Fibroblast of the aortic adventitia (primary cell): ENCODE measurements at places on chromosomes 13 and 19.

DNA sequence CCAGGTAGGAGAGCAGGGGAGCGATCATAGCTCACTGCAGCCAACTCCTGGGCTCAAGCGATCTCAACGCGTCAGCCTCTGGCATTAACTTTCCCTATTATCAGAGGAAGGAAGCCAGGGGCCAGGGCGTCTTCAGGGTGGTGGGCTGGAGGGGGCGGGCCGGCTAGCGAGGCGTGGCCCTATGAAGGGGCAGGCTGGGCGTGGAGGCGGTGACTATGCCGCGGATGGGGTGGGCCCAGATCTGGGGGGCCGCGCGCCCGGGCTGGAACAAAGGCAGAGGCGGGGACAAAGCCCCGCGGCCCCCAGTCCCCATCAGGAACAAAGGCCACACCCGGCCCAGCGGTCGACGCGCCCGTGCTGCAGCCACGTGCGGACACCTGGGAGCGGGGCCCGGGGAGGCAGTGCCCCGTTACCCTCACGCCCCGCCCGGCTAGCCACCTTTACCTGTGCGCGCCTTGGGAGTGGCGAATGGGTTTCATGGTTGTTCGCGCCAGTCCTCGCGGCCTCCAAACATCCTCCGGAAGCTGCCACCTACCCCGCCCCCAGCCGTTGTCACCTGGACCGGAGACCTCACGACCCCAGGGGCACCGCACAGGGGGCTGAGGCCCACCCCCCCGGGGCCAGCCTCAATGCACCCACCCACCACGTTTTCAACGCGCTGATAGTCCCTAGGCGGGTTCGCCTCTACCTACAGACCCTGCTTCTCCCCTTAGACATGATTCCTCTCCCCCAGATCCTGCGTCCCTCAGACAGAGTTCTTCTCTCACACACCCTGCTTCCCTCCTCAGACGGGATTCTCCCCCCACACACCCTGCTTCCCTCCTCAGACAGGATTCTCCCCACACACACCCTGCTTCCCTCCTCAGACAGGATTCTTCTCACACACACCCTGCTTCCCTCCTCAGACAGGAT lies 5.4 kb upstream of the TRIM28 start:
- DNase-seq: no peak

- DNase-seq: no peak
Observed at GRCh38 chr13:29319451-29319850, 276.0 kb downstream of the SLC7A1 start.

- DNase-seq: peak; percentile 67
Observed at GRCh38 chr13:102839462-102839861, 6.4 kb upstream of the ERCC5 start.

GRCh38 chr13:39612023-39612637 lies 9.1 kb upstream of the LHFPL6 start:
- DNase-seq: peak; percentile 87

DNA sequence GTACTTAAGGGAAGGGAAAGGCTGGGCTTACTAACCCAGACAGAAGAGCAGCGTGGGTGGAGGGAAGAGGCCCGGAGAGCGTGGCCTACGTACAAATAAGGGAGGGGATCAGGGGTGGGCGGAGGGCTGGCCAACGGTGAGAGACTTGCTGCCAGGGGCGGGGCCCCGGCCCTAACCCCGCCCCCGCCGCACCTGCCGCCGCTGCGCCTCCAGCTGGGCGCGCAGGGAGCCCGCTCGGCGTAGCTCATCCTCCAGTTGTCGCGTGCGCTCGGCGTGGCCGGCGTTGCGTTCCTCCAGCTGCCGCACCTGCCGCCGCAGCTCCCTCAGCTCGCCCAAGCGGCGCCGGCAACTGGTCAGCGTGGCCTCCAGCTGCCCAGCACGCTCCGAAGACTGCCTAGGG lies 5.7 kb downstream of the HOOK2 start:
- no peak for DNase-seq

- no peak for DNase-seq
Observed at GRCh38 chr19:30161770-30162169, 210.4 kb upstream of the ZNF536 start.

GRCh38 chr13:28856287-28856686 lies 36.1 kb downstream of the MTUS2 start:
- no peak for DNase-seq

- peak; percentile 18 for DNase-seq
Observed at GRCh38 chr13:33262062-33262487, 23.5 kb downstream of the STARD13 start.

- peak; percentile 56 for DNase-seq
Observed at GRCh38 chr13:110106726-110107125, 200.2 kb downstream of the COL4A1 start.

DNA sequence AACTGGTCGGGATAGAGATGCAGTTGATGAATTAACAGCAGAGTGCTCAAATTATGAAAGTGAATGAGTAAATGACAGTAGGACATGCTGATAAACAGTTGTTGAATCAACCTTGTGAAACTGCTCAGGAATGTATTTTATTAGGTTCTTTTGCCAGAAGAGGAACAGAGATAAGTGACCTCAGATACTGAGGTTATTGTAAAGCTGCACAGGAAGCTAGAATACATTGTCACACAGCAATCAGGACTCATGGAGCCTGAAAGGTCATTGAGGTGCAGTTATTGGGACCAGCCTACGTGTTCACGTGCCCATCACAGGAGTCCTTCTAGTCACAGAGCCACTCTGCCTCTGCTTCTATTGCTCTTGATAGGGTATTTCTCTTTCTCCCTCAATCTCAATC lies 47.5 kb upstream of the MED4 start:
- DNase-seq: no peak

GRCh38 chr19:12077375-12077774 lies 12.8 kb downstream of the ZNF844 start:
- no peak for DNase-seq

DNA sequence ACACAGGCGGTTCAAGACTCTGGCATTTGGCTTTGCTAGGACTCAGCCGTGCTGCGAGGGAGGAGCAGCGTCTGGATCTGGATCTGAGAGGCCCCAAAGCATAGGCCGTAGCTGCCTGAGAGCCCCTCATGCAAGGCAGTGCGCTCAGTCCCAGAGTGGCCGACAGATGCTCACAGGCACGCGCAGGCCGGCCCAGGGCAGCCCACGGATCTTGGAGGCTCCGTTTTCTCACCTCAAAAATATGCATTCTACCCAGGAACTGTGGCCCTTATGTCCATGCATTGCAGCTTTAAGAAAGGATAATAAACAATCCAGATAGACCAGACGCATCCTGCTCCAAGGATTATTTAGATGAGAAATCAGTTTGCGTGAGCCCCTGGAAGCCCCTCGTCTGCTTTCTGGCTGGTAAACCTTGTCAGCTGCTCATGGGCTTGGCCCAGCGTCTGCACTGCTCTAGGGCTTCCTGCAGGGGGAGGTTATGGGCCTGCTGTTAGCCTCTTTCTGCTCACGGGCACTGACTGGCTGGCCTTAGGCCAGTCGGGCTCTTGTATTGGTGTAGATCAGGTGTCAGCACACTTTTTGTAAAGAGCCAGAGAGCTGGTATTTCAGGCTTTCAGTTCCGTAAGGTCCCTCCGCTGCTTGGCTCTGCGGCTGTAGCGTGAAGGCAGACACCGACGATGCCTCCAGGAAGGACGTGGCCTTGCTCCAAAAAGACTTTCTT lies 24.2 kb downstream of the TEX29 start:
- peak; percentile 7 for DNase-seq

DNA sequence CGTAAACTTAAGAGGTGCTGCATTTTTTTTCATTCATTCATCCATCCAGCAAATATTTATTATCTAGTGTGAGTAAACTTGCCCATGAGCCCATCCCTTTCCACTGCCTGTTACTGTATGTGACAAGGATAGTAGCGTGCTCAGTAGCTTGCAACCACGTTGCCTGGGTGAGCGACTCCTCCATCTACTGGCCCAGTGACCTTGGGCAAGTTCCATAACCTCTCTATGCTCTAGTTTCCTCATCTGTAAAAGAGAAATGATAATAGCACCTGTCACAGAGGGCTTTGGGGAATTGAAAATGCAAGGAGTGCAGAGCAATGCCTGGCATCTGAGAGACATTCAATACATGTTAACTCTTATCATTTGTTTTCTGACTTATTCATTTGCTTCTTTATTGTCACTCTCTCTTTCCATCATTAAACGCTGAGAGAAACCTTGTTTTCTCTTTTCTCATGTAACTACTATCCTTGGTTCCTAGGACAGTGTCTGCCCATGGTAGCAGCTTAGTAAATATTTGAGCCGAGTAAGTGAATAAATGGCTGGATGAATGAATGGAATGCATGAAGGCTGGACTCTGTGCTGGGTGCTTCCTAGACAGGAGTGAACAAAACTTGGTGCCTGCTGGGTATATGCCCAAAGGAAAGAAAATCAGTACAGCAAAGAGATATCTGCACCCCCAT lies 19.9 kb downstream of the LRCH1 start:
- DNase-seq: no peak

DNA sequence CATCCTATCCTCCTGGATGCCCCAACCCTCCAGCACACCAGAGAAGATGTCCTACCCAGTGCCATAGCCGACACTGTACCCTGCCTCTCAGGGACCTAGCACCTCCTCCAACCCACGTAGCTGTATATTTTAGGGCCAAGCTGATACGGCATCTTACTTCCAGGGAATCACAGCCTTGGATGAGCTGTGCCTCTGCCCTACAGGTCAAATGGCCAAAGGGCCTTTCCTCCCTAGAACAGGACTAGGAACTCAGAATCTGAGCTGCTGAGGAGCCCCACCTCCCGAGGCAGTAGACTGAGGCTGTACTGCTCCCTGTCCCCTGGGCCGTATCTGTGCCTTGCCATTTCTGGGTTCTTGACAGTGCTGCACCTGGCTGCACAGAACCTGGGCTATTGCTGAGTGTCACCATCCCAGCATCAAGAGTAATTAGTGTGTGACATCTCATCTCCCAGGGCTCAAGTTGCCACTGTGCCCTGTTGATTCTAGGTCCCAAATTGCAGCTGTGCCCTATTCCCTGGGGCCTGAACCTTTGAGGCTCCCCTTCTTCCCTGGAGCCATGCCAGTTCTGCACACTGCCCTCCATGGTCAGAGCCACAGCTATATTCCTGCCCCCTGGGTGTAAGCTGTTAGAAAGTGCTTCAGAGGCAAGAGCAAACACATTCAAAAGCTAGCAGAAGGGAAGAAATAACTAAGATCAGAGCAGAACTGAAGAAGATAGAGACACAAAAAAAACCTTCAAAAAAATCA lies 41.0 kb downstream of the VWA8 start:
- DNase-seq: no peak

- no peak for DNase-seq
Observed at GRCh38 chr13:59447031-59447430, 716.7 kb downstream of the DIAPH3 start.

DNA sequence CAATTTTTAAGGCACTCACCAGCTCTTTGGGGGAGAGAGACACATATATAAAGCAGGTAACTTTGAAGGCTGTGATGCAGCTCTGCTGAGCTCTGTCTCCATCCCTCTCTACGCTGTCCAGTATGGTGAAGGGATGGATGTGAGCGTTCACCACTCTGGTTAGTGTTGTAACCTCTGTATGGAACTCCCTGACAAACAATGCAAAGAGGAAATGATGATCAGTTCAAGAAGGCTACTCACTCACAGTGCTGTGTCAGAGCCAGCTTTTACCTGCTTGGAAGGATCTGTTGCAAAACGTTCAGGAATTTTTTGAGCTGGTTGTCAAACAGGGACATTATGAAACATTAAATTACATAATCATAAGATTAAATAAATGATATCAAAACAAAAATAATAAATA lies 90.8 kb upstream of the SLC10A2 start:
- DNase-seq: no peak

DNA sequence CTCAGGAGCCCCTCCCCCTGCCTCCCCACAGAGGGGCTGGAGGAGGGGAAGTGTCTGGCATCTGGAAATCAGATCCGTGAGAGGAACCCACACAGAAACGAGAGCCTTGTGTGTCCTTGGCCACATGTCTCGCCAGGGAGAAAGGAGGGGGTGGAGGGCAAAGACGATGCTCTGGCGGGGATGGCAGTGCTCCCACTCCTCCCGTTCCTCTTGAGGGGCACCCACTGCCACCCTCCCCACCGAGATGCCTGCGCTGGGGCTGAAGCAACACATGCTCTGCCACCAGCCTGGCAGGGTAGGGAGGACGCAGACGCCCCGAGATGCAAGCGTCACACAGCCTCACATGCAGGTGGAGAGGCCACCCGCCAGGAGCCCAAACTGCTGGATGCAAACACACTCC lies 2.8 kb downstream of the ADGRL1 start:
- DNase-seq: no peak

GRCh38 chr19:33878030-33878544 lies 81.4 kb downstream of the KCTD15 start:
- DNase-seq: no peak

GRCh38 chr13:24748061-24748400 lies 15.9 kb upstream of the RNF17 start:
- DNase-seq: no peak

- no peak for DNase-seq
Observed at GRCh38 chr13:112903606-112904195, 65.3 kb upstream of the MCF2L start.

DNA sequence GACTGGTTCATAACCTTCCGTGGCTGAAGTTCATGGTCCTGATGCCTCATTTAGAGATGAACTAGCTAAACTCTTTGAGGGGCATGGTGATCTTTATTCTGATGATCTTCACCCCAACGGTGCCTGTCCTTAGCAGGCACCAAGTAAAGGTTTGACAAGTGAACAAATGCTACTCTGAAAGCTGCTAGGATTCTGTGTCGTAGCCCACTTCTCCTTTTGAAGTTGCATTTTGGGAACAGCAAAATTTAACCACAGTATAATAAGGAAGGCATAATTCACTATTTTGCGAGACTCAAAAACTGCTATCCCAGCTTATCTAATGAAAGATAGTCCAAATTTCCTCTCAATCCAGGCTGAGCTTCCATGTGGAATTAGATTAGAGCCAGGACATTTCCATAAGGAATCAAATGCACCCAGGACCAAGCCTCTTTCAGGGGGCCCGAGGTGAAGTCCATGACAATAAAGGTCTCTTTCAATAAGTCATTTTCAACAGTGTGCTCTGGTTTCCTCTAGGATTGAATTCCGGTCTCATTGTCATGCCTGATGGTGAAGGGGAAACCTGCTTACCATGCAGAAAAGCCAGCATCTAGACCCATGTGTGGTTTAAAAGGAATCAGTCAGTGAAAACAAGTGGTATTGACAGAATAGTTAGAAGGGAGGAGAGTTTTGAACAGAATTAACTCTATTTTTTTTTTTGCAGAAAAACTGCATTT lies 23.1 kb downstream of the SIAH3 start:
- no peak for DNase-seq

- no peak for DNase-seq
Observed at GRCh38 chr13:46097015-46097414, 7.8 kb downstream of the CPB2 start.

DNA sequence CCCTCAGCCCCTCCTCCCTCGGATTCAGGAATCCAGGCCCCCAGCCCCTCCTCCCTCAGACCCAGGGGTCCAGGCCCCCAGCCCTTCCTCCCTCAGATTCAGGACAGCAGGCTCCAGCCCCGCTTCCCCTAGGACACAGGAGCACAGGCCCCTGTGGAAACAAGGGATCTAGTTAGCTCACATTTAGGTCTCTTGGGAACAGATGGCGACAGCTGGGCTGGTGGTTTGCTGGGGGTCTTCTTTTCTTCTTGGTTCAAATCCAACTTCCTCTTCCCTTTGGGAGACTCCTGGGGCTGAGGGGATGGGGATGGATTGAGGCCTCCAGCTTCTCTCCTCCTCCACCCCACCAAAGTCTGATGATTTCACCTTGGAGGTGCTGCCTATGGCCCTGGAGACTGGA lies 19.6 kb downstream of the ZNF575 start:
- no peak for DNase-seq
